ENCODE measurements at places on chromosomes 4 and X.

- H3K36me3 ChIP-seq = peaks cover 2% of the 10 kb centered on the region
- H3K27me3 ChIP-seq = no peaks in the 10 kb centered on the region
- H3K4me3 ChIP-seq = no peak overlapping the region
- H3K27ac ChIP-seq = no peak overlapping the region
- DNase-seq = no peak
Measured at GRCh38 chr4:175263537-175263936, 345.4 kb downstream of the ADAM29 start.

- H3K4me1 ChIP-seq = no peaks in the 10 kb centered on the region
- no peak for DNase-seq
- H3K36me3 ChIP-seq = peaks cover 6% of the 10 kb centered on the region
- H3K4me3 ChIP-seq = no peak overlapping the region
- no peak overlapping the region for H3K27ac ChIP-seq
Measured at GRCh38 chr4:119715490-119716445, 87.2 kb upstream of the PDE5A start.

DNA sequence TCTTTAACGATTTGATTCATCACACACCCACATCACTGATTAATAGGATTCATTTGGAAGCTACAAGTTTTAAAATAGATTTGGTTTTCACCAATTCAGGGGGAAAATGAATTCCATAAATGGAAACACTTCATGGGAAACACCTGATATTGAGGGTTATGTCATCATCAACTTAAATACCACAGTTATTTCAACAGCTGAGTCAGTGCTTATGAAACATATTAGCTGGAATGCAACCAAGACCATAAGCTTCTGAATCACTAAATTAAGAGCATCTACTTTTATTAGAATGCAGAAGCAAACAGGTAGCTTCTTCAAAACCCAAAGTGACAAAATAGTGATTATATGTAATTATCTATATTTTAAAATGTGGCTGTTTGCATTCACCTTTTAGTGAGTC, 207.8 kb upstream of the DCAF8L1 start:
- no peak overlapping the region for H3K27ac ChIP-seq
- H3K4me1 ChIP-seq = no peaks in the 10 kb centered on the region
- DNase-seq = no peak
- H3K36me3 ChIP-seq = no peaks in the 10 kb centered on the region
- H3K4me3 ChIP-seq = no peak overlapping the region

- peaks cover 5% of the 10 kb centered on the region for H3K27me3 ChIP-seq
- H3K4me3 ChIP-seq = no peak overlapping the region
Measured at GRCh38 chrX:69144838-69145680, 20.2 kb downstream of the PJA1 start.

DNA sequence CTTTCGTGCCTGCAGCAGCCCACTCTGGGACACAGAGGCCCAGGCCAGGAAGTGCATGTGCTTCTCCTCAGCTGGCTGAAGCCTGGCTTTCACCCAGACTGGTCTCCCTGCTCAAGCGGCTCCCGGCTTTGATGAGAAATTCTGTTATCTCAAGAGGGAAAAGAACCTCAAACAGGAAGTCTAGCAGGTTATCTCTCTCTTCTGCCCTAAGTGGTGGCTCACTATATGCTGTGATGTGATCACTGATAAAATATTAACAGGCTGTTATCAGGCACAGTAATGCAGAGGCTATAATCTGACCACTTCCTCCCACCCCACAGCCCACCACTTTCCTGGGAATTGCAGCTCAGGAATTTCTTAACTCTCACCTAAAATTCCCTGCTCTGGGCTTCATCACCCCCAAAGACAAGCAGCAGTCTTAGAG, 13.3 kb downstream of the CLDN2 start:
- H3K27ac ChIP-seq = no peak overlapping the region
- no peak overlapping the region for H3K4me3 ChIP-seq
- no peaks in the 10 kb centered on the region for H3K27me3 ChIP-seq
- H3K4me1 ChIP-seq = no peaks in the 10 kb centered on the region
- DNase-seq = no peak

GRCh38 chrX:97398030-97398551, 514.4 kb downstream of the RPA4 start:
- peaks cover 4% of the 10 kb centered on the region for H3K36me3 ChIP-seq
- H3K27ac ChIP-seq = no peak overlapping the region
- no peaks in the 10 kb centered on the region for H3K27me3 ChIP-seq
- H3K4me1 ChIP-seq = peaks cover 6% of the 10 kb centered on the region
- no peak for DNase-seq
- H3K4me3 ChIP-seq = no peak overlapping the region

- no peak for DNase-seq
- no peak overlapping the region for H3K27ac ChIP-seq
- H3K4me1 ChIP-seq = no peaks in the 10 kb centered on the region
- H3K36me3 ChIP-seq = no peaks in the 10 kb centered on the region
- H3K4me3 ChIP-seq = no peak overlapping the region
Measured at GRCh38 chr4:73440653-73441052, 4.6 kb downstream of the AFP start.

GRCh38 chrX:3585719-3586118, 127.7 kb downstream of the PRKX start:
- no peak overlapping the region for H3K27ac ChIP-seq
- peaks cover 5% of the 10 kb centered on the region for H3K36me3 ChIP-seq
- no peaks in the 10 kb centered on the region for H3K27me3 ChIP-seq
- H3K4me1 ChIP-seq = peaks cover 11% of the 10 kb centered on the region

GRCh38 chr4:107472265-107472948, 247.6 kb downstream of the PAPSS1 start:
- DNase-seq = no peak
- peaks cover 3% of the 10 kb centered on the region for H3K27me3 ChIP-seq
- H3K4me1 ChIP-seq = no peaks in the 10 kb centered on the region
- H3K27ac ChIP-seq = no peak overlapping the region
- H3K4me3 ChIP-seq = no peak overlapping the region

DNA sequence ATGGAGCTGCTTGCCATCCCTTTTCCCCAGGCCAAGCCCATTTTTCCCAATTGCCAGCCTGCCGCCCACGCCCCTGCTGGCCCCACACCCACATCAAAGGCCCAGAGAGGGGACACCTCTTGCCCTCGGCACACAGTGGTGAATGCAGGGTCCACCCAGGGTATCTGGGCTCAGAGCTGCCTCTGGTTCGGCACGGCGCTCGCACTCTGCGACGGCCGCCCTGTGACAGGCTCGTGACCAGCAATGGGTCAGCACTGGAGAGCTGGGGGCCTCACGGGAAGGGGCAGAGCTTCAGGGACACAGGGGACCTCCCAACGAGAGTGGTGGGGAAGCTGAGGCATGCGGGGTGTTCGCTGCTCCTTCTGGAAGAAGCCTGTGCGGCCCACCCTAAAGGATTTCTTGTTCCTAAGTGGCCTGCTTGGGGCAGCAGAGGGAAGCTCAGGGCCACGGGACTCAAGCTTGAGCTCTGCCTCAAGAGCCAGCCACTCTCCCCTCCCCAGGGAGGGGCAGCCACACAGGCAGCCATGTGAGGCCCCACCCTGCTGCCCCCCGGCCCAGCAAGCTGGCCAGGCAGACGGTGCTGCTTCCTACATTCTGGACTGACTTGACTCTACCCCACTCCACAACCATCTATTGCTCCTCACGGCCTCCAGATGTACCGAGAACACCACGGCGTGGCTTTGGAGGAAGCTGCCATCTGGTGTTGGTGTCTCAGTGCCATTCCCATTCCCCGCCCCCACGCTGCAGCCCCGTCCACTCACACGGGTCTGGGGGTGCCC, 73.7 kb downstream of the ABLIM2 start:
- DNase-seq = no peak
- no peak overlapping the region for H3K27ac ChIP-seq
- H3K4me1 ChIP-seq = no peaks in the 10 kb centered on the region
- H3K27me3 ChIP-seq = peaks cover 2% of the 10 kb centered on the region
- H3K4me3 ChIP-seq = no peak overlapping the region

GRCh38 chr4:61851126-61851525, 651.0 kb downstream of the ADGRL3 start:
- no peaks in the 10 kb centered on the region for H3K4me1 ChIP-seq
- H3K36me3 ChIP-seq = no peaks in the 10 kb centered on the region
- no peak overlapping the region for H3K4me3 ChIP-seq
- H3K27me3 ChIP-seq = no peaks in the 10 kb centered on the region
- no peak for DNase-seq
